ENCODE measurements at places on chromosomes 4 and X.

GRCh38 chrX:101484135-101484534, 1.1 kb upstream of the ARMCX4 start:
- no peak for DNase-seq

DNA sequence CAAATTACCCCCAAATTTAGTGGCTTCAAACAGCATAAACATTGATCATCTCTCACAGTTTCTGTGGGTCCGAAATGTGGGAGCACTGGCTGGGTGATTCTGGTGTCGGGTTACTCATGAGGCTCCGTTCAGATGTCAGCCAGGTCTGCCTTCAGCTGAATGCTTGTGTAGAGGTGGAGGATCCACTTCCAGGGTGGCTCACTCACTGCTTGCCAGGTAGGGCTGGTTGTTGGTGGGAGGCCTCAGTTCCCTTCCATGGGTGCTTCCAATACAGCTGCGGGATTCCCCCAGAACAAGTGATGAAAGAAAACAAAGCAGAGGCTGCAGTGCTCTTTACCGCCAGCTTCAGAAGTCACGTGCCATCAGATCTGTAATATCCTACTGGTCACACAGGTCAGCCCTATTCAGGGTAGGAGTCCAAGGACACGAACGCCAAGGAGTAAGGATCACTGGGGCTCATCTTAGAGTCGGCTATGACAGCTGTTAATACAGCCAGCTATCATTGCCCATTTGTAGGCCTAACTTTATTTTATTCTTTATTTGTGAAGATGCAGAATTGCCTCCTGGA, 1.1 kb upstream of the SMIM43 start:
- DNase-seq, result no peak

DNA sequence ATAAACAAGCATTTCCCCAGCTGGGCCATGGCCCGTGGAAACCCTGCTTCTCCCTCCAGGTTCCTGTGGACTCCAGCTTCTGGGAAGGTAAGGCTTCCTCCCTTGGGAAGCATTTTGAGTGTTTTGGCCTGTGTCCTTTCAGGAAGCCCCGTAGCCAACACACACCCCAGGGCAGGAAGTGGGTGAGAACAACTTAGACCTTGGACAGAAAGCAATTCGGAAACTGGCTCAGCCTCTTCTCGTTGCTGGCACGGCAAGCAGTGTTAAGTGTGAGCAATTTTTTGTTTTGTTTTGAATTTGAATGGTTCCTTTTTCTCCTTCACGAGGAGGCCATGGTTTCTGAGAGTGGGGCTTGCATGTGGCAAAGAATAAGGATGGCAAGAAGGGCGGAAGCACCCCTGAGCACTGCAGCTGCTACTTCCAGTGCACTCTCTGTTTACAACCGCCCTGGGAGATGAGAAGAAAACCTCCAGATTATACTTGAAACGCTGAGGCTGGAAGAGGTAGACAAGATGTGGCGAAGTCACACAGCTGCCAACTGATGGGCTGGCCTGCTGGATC, 14.1 kb upstream of the CYTL1 start:
- DNase-seq, result no peak

GRCh38 chr4:81256059-81256970, 41.3 kb upstream of the PRKG2 start:
- DNase-seq, result no peak

- no peak for DNase-seq
Measured at GRCh38 chr4:14568351-14568750, 433.9 kb upstream of the CPEB2 start.

DNA sequence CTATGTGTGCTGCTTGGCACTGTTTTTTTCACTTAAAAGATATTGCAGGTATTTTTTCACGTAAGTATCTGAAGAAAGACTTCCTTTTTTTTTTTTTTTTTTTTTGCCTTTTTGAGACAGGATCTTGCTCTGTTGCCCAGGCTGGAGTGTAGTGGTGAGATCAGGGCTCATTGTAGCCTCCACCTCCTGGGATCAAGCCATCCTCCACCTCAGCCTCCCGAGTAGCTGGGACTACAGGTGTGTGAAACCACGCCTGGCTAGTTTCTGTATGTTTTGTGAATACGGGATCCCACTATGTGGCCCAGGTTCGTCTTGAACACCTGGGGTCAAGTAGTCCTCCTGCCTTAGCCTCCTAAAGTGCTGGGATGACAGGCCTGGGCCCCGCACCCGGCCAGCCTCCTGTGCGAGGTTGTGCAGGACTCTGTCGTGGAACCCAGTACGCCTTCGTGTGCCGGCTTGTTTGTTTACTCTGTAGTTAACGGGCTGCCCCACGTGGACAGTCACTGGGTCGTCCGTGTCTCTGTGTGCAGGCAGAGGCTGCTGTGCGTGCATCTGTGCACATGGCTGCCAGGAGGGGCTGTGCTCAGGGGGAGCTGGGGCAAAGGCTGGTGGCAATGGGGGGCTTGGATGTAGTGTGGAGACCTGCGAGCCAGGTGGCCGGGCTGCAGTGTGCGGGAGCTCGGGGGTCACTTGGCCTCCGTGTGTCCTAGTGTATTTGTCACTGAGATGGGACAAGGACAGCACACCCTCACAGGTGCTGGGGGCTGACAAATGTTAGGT, 179.5 kb downstream of the ADRA2C start:
- no peak for DNase-seq

GRCh38 chr4:15996773-15997172, 33.8 kb upstream of the FGFBP2 start:
- DNase-seq, result no peak

- no peak for DNase-seq
Measured at GRCh38 chr4:78707793-78708192, 68.4 kb upstream of the BMP2K start.

GRCh38 chr4:17109126-17109525, 210.7 kb upstream of the LDB2 start:
- no peak for DNase-seq

DNA sequence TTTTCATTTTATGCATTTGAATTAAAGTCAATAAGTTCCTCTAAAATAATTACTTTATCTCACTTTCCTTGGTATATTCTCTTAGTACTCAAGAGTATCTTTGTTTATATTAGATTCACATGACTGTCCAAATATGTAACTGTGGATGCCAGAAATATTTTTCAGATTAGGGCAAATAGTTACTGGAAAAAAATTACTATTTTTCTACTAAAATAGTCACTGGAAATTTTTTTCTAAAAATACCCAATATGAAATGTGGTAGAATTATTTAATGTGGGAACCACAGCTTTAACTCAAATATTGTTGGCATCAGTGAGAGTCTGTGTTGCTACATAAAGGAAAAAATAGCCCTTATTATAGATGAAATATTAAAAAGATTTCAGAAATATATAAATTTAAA, 70.4 kb upstream of the NMU start:
- DNase-seq, result no peak

DNA sequence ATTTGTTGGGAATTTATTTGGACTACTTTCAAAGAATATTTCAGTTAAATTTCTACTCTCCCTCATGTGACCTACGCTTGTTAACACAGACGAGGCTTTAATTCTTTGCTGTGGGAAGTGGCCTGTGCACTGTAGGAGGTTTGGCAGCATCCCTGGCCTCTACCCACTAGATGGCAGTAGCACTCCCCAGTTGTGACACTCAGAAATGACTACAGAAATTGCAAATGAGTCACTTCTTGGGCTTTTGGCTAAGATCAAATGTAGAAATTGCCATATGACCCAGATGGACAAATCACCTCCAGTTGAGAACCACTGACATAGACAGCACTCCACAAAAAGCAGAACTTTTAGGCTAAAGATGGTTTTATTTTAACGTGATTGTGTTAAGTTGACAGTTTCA, 22.1 kb downstream of the PIR start:
- DNase-seq, result peak; percentile 54

GRCh38 chr4:51932261-51932660, 87.9 kb downstream of the LRRC66 start:
- DNase-seq, result no peak

DNA sequence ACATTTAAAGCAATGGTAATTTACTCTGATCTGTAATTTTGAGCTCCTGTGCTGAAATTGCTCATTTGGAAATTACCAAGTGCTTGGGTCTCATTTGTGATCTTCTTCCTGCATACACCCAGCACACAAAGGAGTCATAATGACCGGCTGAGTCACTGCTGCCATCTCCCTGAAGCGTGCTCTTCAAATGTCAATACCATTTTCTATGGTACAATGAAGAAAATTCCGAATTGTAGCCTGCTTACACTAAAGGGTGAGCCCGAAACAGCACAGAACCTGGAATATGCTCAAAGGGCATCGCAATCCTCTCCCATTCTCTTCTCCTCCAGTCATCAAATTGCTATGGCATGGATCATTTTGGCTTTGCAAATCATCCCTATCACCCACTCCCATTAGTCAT, 140.5 kb downstream of the GRIA3 start:
- DNase-seq, result no peak

- DNase-seq, result no peak
Measured at GRCh38 chr4:57504139-57504538, 394.0 kb upstream of the IGFBP7 start.

GRCh38 chr4:95985791-95986550, 146.1 kb downstream of the PDHA2 start:
- DNase-seq, result no peak

GRCh38 chrX:97117572-97117971, 233.9 kb downstream of the RPA4 start:
- no peak for DNase-seq

DNA sequence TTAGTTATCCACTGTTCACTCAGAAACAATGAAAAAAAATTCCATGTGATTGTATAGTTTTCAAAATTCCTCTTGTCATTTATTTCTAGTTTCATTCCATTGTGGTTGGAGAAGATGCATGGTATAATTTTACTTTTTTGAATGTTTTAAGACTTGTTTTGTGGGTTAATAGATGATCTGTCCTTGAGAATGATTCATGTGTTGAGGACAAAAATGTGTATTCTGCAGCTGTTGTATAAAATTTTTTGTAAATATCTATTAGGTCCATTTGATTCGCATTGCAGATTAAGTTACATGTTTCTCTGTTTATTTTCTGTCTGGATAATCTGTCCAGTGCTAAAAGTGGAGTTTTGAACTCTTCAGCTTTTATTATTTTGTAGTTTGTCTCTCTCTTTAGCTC, 65.4 kb downstream of the RTL3 start:
- no peak for DNase-seq

- DNase-seq, result no peak
Measured at GRCh38 chr4:80726471-80726870, 304.0 kb upstream of the BMP3 start.

DNA sequence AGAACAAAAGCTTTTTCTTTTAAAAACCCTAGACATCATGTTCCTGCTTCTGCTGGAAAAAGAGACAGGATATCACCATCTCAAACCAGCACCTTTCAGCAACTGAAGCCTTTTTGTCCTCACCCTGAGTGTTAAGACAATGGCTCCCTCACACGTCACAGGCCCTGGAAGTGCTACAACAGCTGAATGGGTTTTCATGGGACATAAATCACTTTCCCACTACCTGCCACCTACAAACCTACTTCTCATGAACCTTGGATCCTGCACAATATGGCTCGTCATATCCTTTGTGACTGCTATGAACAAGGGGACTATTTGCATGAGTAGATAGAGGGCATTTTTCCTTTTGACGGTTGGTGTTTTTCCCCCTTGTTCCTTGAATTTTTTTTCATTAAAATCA, 93.6 kb downstream of the TSPAN5 start:
- DNase-seq, result no peak

- no peak for DNase-seq
Measured at GRCh38 chr4:95231681-95232080, 317.1 kb downstream of the UNC5C start.

DNA sequence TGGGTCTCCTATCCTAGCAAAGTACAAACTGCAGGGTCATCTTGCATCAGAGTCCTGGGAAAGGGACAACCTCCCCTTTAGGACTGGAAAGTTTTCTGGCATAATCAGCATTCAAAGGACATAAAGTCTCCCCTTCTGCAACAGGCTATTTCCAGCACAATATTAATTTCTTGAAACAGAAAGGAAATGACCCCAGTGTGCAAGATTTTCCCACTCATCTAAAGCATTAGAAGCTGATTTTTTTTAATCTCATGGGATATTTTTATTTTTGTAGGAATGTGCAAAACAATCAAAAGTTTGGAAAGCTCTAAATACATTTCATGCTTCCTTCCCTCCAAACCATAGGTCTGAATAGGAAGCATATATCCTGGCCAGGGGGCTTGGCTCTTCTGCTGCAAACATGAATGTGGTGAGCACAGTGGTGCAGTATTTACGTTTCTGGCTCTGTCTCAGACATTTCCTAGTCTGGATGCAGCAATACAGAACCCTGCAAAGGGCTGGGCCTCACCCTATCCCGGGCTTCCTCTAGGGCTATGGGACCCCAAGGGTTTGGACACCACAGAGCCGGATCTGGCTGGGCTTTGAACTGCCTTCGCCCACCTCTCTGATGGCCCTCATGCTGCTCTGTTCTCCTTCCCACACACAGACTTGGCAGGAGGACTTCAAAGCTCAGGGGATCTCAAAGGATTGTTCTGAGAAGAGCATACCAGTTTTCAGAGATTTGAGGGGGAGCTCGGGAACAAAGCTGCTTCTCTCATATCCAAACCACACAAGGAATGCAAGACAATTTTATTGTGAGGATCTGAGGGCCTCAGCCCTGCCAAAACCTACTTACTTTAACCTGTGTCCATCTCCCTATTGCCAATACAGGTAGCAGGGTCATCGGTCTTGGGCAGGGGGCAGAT, 64.9 kb downstream of the POLR2B start:
- no peak for DNase-seq

GRCh38 chr4:158285429-158286216, 75.3 kb downstream of the TMEM144 start:
- no peak for DNase-seq

DNA sequence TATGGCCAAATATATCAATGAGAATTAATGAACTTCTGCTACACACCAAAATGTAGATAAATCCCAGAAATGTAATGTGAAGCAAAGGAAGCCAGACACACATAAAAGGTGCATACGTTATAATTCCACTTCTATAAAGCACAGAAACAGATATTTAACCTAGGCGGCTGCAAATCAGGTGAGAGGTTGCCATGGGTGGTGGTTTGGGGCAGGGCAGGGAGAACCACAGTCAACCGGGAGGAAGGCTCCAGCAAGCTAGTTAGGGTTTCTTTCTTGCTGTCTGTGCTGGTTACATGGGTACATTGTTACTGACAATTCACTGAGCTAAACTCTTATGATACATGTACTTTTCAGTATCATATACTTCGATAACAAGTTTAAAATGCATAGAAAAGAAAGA, 9.7 kb upstream of the PPARGC1A start:
- no peak for DNase-seq

DNA sequence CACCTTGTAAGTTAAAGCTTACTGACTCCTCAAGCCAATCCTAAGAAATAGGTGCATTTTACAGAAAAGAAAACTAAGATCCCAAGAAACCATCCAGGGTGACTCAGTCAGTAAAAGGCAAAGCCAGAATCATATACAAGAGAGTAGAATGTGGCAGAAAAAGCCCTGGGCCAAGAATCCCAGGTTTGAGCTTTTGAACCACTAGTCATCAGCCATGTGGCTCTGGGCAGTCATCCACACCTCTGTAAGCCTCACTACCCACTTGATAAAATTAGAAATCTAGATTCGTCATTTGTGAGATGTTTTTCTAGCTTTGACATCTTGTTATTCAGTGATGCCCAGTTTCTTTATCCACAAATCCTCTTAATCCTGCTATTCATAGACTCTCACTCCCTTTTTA, 122.2 kb upstream of the PDE5A start:
- no peak for DNase-seq

GRCh38 chr4:85187106-85187505, 220.6 kb upstream of the WDFY3 start:
- DNase-seq, result no peak
